NAMALWA (cell line): ENCODE measurements at places on chromosomes 4 and X.

GRCh38 chrX:96997196-96997595 is 113.5 kb downstream of the RPA4 start:
- no peak for DNase-seq

DNA sequence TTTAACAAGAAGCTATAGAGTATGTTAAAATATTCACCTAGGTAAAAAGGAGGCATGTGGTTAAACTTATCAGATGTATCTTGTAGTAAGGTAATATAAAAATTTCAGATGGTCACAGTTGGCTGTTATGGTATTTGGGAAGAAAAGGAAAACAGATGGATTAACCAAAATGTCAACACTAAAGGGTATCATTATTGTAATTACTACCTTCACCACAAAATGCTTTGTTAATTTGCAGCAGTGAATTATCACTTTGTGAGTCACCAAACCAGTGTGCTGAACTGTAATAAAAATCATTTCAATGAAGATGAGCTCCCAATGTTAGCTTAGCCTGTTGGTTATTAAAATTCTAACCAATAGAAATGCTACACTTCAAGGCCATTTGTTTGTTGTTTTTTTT is 233.9 kb downstream of the RPA4 start:
- no peak for DNase-seq

GRCh38 chr4:30863021-30863420 is 142.9 kb downstream of the PCDH7 start:
- DNase-seq: no peak

DNA sequence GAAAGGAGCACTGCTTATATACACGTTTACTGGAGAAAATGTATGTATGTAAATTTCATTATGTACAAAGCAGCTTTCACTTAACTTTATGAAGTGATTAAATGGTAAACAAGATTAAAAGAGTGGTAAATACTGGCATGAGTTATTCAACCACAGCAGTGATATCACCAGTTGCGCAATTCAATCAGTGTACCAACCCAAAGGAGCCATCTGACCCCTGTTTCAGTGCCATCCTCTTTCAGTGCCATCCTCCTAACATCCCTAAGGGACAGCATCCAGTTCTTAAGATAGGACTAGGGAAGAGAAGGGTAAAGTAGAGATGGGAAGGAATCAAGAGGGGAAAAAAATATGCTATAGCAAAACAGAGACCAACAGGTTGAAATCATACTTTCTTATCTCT is 16.2 kb downstream of the HPF1 start:
- no peak for DNase-seq

DNA sequence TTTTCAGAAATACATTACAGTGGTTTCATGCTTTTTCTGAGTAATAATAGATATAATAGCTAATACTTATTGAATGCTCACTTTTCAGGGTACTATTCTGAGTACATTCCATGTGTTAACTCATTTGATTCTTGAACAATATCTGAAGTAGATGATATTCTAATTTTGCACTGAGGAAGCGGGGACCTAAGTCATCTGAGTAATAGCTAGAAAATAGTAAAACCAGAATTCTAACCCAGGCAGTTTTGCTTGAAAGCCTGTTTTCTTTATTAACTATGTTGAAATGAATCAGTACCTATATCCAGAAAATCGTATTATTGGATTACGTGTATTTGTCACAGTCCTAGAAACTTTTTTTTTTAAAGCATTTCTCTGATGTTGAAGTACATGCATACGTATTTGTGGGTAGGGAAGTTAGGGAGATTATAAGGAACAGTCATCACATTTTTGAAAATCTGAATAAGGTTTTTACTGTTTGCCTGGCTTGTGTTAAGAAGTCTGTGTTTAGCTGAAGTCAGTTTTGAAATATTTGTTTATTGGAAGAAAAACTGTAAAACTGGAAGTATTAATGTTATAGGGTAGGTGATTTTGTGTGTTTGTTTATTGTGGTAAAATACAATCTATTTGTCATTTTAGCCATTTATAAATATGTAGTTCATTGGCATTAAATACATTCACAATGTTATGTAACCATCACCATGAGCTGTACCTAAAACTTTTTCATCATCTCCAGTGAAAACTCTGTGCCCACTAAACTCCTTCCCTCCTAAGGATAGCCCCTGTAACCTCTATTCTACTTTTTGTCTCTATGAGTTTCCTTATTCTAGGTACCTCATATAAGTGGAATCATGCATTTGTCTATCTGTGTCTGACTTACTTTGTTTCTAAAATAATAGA is 55.3 kb downstream of the FIP1L1 start:
- no peak for DNase-seq

- no peak for DNase-seq
Observed at GRCh38 chr4:7182616-7183015, 9.7 kb upstream of the SORCS2 start.

- no peak for DNase-seq
Observed at GRCh38 chrX:47247999-47248320, 15.2 kb downstream of the USP11 start.

DNA sequence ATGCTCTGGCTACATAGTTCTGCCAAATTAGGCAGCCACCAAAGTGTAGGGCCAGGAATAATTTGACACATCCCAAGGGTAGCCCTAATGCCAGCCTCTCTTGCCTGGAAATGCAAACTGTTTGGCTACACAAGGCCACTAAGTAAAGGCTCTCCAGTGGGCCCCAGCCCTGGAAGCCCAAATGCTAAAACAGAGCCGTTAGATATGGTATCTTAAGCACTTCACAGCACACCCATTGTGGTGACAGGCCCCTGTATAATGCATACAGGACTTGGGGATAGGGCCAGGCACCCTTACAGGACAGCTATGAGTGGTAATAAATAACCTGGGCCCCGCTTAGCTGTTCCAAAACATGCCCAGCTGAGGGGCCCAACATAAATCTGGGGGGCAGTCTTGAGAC is 623.9 kb downstream of the BCOR start:
- DNase-seq: no peak

DNA sequence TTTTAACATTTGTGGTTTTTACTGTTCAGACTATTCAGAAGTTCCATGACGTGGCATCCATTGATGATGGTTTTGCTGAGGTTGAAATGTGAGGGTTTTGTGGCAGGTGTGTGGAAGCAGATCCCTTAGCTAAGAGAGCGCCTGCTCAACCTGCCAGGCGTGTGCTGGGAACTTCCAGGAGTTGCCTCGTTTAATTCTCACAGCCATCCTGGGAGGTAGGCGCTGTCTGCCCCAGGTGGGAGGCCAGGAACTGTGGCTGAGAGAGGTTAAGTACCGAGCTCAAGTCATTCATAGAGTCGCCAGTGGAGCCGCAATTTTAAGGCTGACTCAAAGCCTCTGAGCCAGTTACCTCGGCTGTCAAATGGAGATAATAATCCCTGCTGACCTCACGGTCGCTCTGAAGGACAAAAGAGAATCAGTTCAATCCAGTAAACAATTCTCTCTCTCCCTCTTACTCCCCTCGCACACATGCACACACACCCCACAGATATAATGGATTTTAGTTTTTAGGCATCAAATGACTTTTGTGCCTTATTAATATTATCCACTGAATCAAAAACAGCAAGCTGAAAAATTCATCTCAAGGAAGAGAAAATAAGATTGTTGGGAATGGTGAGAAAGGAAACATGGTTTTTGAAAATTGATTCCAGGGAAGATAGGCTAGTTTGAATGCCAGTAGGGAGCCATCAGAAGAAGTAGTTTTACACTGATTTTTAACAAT is 171.3 kb downstream of the PTTG2 start:
- no peak for DNase-seq

DNA sequence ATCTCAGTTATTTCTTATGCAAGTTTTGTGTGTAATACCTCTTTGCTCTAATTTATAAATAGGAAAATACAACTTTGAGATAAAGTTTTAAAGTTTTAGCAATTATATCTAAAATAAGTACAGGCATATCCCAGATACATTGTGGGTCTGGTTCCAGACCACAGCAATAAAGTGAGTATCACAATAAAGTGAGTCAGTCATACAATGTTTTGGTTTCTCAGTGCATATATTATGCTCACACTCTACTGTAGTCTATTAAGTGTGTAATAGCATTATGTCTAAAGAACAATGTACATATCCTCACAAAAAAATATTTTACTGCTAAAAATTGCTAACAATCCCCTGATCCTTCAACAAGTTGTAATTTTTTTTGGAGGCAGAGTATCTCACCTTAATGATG is 49.2 kb downstream of the ANAPC10 start:
- no peak for DNase-seq

DNA sequence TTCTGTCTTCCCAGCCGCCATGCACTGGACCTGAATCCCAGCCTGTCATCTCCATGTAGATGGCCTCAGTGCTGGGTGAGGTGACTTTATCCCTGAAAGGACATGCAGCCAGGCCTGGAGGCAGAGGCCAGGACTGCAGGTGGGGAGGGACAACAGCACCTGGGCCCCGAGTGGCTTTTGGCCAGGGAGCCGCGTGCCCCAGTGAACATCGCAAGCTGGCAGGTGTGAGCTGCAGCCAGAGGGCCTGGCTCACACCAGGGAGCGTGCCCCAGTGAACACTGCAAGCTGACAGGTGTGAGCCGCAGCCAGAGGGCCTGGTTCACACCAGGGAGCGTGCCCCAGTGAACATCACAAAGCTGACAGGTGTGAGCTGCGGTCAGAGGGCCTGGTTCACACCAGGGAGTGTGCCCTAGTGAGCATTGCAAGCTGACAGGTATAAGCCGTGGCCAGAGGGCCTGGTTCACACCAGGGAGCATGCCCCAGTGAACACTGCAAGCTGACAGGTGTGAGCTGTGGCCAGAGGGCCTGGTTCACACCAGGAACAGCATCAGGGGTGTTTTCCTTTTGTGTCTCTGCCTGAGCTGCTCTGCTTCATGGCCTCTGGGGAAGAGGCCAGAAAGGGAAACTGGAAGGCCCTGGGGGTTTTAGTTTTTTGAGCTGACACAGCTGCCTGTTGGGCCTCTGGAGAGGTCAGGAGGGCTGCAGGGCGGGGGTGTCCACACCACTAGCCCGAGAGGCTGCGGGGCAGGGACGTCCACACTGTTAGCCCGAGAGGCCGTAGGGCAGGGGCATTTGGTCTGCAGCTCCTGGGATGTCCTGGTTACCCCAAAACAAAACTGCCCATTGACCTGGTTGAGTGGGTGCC is 22.7 kb upstream of the PSAPL1 start:
- DNase-seq: no peak

GRCh38 chr4:8195431-8195830 is 3.7 kb upstream of the SH3TC1 start:
- DNase-seq: no peak

DNA sequence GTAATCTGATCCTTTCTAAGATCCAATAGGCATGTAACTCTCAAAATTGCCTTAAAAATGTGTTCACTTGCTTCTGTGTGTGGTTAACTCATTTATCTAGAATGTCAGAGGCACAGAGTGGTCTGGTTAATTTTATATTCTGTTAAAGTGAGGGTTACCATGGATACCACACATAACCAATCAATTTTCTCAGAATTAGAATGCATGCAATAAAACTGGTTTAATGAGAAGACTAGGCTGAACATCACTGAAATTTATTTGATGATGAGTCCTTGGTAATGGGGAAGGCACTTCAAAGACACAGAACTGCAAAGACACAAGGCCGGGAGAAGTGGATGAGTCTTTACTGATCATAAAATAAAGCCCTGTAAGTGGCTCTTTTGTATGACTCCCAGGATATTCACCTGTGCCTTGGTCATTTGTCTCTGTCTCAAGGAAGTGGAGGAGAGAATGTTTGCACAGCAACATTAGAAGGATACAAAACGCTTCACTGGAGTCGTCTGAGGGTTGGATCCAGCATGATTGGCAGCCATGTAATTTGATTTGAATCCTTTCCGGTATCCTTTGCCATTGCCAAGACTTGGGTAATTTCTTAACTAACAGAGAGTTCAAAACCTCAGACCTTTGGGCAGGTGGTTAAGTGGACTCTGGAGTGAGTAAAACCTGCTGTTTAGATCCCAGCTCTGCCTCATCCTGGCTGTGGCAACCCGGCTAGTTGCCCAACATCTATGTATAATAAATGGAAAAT is 94.0 kb upstream of the RBPJ start:
- DNase-seq: no peak

DNA sequence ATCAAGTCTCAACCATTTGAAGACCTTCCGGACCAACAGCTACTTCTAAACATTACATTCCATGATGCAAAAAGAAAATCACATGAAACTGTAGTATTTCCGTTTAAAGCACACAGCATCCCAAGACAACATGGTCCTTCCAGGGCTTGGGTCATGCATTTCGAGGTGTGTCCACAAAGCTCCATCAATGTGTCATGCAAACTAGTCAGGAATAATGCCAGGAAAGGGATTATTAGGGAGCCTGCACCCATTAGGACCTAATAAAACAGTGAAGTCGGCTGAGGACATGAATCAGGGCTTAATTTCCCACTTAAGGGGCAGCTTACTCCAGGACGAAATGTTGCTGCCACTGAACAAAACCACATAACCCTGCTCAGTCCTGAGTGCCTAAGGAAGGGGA is 177.9 kb downstream of the TSPAN5 start:
- DNase-seq: no peak

DNA sequence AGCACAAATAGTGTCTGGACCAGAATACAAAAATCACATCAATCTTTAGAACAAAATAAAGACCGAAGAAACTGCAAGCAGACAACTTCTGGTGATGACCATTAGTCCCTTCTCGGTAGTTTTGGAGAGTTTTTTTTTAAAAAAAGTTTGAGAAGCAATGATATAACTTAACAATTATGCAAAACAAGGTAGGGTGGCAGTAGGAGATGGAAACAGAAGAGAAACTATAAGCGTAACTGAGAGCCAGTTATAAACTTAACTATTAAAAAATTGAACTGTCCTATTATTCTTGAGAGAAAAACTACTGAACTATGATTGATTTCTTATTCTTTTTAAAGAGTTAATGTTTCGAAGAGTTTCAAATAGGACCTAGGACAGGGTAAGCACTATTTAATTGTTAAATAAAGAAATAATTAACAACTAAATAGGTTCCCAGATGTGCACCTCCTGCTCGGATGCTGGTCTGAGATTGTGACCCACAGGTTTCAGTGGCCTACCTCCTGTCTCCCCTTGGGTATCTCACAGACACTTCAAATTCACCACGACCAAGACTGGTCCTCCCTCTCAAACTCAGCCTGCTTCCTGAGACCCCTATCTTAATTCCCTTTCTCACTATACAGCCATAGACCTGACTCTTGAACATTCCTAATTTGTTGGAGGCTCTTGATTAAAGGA is 81.3 kb downstream of the LEF1 start:
- DNase-seq: no peak

GRCh38 chr4:10734697-10735096 is 50.1 kb upstream of the CLNK start:
- DNase-seq: no peak

GRCh38 chr4:52957835-52958631 is 95.9 kb downstream of the RASL11B start:
- no peak for DNase-seq

- no peak for DNase-seq
Observed at GRCh38 chrX:38108364-38108763, 102.0 kb downstream of the SYTL5 start.

DNA sequence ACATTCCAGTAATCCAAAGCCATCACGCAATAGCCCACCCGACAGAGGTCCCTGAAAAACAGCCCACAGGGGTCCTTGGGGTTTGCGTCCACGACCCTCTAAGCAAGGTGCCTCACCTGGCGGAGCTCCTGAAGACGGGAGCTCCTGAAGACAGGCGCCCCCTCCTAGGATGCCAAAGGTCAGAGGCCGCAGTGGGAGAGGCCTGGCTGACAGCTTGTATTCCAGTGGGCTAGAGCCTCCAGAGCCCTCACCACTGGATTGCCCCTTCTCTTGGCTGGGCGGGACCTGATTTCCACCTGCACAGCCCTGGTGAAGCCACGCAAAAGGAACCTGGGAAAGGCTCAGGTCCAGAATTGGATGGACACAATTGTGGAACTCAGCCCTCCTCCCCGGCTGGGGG is 29.7 kb upstream of the WFS1 start:
- no peak for DNase-seq

- DNase-seq: no peak
Observed at GRCh38 chr4:170623899-170624298, 534.1 kb upstream of the AADAT start.
